Activated CD4-positive, alpha-beta T cell treated with anti-CD3 and anti-CD28 coated beads for 4 hours (primary cell): ENCODE measurements at places on chromosomes 2 and 18.

- DNase-seq: no peak
These were observed 29.7 kb upstream of the APCDD1 start for GRCh38 chr18:10424585-10425307.

- DNase-seq: no peak
These were observed 107.7 kb upstream of the PPP1CB start for GRCh38 chr2:28643911-28644334.

- DNase-seq: no peak
These were observed 390.9 kb downstream of the NBAS start for GRCh38 chr2:15170070-15170775.

- DNase-seq: no peak
These were observed 33.3 kb downstream of the PRKCE start for GRCh38 chr2:45684756-45685155.

DNA sequence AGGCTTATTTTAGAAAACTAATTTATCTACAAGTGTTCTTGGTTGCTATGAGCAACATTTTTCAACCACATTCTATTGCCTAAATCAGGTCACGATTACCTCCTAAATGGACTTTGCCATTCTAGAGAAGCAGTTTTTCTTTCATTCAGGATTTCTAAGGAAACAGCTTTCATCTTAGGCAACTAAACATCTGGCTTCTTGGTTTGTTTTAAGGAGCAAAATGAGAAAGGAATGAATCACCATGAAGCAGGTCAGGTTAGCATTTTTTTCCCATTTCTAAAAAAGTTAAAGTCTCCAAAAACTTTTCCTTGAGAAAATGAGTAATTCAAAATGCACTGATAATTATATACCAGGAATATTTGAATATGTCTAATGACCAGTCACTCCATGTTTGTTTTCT, 114.8 kb downstream of the GAREM1 start:
- no peak for DNase-seq

DNA sequence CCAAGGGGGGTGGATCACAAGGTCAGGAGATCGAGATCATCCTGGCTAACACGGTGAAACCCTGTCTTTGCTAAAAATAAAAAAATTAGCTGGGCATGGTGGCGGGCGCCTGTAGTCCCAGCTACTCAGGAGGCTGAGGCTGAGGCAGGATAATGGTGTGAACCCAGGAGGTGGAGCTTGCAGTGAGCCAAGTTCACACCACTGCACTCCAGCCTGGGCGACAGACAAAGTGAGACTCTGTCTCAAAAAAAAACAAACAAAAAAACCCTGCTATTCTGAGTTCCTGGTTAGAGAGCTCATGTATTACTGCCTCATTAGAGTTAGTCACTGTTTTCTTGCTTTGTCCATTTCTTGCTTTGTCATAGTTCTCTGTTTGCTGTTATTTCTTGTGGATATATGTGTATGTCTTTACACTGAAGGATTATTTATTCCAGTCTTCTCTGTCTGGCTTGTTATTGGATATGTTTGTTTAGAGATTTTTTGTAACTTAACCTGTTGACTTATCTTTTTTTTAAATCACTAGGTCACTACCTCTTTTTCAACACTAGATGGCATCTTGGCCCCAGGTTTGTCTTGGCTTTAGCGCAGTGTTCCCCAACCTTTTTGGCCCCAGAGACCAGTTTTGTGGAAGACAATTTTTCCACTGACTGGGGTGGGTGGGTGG, 17.0 kb downstream of the TTLL4 start:
- DNase-seq: no peak

- DNase-seq: no peak
These were observed 402.5 kb upstream of the TRIB2 start for GRCh38 chr2:12314127-12314760.

GRCh38 chr2:119546447-119546767, 2.2 kb downstream of the CFAP221 start:
- no peak for DNase-seq

DNA sequence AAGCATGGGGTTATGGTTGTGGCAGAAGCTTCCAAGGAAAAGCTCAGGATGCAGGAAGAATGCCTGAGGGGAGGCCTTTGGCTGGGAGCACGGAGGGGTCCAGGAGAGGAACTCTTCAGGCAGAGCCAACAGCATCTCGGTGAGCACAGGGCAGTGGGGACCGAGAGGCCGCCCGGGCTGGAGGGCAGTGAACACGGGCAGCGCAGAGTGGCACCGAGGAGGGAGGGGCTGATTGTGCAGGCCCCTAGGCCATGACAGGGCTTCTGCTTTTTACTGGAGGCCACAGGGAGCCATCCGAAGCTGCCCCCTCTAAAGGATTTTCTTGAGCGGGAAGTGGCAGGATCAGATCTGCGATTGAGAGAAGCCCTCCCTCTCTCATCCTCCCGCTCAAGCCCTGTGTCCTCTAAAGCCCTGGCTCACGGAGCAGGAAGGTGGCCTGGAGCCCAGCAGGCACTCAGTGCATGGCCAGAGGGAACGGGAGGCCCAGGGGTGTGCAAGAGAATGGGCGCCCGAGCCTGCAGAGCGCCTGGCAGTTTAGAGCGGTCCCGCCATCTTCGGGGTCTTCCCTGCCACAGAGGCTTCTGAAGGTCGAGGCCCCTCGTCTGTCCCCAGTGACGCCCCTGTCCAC, 110.0 kb upstream of the STON1 start:
- DNase-seq: peak; percentile 6

DNA sequence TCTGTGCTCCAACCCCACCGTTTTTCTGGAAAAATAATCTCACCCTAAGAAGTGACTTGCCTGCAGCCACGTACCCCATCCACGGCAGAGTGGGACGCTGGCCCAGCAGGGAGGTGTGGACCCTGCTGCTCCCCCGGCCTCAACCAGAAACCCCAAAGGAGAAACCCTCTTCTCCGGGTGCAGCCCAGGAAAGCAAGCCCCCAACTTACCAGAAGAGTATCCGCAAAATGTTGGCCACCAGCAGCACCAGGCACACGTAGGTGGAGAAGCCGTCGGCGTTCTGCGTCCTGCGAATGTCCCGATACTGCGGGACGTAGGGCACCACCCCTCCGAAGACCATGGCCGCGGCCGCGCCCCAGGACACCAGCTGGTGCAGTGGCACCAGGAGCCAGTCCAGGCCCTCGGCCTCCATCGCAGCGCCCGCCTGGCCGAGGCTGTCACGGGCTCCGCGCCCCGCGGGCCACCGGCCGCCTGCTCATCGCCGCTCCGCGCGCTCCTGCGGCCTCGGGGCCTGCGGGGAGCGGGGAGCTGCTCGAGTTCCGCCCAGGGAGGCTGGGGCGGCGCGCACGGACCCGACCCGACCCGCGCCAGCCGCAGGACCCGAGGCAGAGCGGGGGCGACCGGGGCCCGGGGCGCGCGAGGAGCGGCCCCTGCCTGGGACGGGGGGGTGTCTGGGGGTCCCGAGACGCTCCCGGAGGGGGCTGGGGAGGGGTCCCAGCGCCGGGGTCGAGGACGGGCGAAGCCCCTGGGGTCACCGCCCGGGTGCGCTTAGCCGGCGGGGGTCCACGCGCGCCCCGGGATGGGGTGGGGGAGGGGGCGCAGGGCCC, 725 bp downstream of the SLC66A2 start:
- no peak for DNase-seq

GRCh38 chr2:44778671-44779476, 162.6 kb upstream of the SIX3 start:
- no peak for DNase-seq

DNA sequence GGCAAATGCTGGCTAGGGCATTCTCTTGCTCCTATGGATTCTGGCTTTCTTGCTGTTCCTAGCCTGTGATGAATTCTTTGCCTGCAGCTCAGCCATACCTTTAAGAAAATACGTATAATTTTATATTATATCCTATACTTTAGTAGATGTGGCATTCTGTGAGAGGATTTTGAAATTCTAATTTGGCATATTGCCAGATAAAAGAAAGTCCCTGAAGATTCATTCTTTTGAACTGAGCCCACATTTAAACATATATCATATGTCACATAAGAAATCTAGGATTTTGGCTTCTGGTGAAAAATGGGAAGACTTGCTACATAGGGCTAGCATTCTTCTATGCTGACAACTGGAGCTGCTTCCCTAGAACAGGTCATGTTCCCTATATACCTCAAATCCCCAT, 91.4 kb upstream of the LYPD1 start:
- DNase-seq: no peak

DNA sequence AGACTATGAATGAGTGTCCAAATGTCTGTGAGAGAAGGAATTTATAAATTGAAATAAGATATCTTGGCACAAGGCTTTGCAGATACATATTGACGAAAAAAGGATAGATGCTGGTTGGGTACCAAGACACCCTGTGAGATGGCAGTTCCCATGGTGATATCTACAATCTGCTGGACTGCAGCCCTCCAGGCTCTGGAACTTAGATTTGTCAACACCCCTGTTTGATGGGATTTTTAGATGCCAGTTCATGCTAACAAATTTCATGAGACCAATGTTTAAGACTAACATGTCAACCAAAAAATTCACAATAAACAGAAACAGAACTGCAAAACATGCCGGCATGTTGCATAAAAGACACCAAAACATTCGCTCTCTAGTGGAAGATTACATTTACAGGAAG, 400.3 kb upstream of the CNTNAP5 start:
- DNase-seq: no peak

- no peak for DNase-seq
These were observed 23.2 kb downstream of the INO80D start for GRCh38 chr2:206062724-206063123.

DNA sequence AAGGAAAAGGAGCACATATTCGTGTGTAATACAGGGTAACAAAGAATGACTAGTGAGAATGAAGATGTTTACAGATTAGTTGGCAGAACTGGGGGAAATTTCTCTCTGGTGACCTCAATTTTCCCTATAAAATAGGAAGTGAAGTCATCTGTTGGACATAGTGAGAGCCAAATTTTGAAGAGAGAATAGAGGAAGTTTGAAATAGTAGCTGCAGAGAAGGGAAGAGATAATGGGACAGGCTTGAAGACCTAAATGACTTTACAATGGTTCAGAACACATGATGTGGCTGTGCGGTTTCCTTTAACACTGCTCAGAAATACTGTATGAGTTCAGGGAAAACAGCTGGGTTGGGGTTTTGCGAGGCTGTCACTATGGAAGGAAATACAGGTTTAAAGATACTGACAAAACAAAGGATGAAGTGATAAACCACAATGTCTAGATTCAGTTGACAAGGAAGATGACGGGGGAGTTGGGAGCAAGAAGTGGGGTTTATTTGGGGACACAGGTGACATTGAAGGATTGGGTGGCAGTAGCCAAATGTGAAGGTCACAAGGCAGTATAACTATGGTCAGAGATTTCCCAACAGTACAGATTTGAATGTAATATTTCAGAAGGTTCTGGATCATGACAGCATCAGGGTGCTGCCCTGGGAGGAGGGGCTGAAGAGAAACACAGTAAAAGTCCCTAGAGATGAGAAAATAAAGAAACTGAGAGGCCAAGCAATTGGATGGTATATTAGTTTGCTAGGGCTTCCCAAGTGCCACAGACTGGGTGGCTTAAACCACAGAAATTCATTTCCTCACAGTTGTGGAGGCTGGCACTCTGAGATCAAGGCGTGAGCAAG, 82.6 kb upstream of the TANK start:
- peak; percentile 65 for DNase-seq

DNA sequence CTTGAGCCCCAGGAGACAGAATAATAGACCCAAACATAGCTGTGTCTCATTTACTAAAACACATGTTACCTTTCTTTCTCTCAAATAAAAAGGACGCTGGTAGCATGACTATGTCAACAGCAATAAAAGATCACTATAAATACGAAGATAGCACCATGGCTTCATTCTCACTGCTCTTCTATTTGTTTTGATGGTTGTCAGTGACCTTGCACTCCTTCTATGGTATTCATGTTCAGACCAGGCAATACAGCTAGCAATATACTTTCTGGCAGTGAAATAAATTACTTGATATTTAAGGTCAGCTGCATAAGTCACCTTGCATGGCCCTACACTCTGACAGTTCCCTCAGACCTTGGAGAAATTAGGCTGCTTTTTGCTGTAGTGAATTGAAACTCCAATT, 263.2 kb upstream of the CDH7 start:
- no peak for DNase-seq

GRCh38 chr2:106193690-106193976, 468 bp downstream of the UXS1 start:
- no peak for DNase-seq

DNA sequence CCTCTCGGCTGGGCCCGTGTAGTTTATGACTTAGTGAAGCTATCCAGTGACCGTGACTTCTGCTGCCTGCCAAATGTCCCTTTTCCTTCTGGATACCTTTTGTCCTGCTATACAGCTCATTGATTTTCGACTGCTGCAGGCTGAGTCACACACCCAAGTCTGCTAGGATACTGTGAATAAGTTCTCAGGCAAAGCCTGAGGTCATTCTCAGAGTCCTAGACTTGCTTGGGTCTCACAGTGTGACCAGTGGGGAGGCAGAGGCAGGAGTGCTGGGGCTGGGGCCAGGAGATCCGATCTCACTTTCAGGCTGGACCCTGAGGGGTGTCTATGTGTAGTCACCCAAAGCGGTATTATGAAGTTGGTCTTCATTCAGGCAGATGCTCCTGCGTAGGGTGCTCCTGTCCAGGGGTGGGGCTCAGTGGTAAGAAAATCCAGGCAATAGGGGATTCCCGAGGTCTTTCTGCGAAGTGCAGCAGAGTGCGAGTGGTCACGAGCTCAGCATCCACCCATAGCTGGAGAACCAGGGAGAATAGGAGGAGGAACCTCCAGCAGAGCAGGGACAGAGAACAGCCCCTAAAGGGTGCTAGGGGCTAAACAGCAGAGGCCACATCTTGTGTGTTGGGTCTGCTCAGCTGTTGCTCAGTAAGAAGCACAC, 268.6 kb upstream of the NCKAP5 start:
- DNase-seq: no peak

DNA sequence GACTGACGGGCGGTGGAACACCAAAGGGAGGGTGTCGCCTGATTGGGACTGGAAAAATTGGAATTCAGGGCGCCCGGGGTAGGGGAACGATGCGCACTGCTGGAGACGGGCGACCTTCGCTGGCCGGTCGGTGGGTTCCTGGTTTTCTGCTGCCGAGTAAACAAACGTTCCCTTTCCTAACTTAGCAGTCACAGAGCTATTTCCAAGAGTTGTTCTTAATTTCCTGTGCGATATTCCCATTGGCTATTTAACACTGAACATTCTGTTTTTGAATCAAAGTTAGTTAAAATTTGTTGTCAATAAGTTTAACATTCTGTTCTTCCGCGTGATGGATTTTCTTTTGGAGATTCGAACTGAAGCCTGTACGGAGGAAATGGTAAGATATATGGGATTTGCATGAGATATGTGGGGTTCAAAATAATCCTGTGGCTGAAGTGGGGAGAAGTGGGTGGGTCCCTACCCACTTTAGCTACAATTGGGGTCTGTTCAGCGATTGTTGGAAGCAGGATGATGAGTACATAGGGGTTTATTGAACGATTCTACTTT, 862 bp downstream of the C18orf54 start:
- DNase-seq: no peak

- DNase-seq: no peak
These were observed 141.5 kb downstream of the PIGN start for GRCh38 chr18:62045316-62045715.

GRCh38 chr2:191800874-191801273, 46.0 kb downstream of the CAVIN2 start:
- DNase-seq: no peak

GRCh38 chr18:51727780-51728179, 530.3 kb upstream of the MEX3C start:
- no peak for DNase-seq

- DNase-seq: no peak
These were observed 70.4 kb upstream of the DTNA start for GRCh38 chr18:34639687-34640086.

- DNase-seq: no peak
These were observed 1.2 kb downstream of the CNOT9 start for GRCh38 chr2:218569661-218570500.

GRCh38 chr2:32825291-32825712, 121.5 kb upstream of the LTBP1 start:
- no peak for DNase-seq

- no peak for DNase-seq
These were observed at the start of gene FAM237A for GRCh38 chr2:206642075-206643025. Gene FAM237A, plus strand, starts transcription at chr2:206642487. Its CDS starts 1,750 bp downstream, at chr2:206644237.
